ENCODE measurements at places on chromosomes 7 and 10. TPM values are rescaled to one million over a fixed set of nuclear protein-coding genes. Genes with fewer than 3 reads are reported as not detected.

GRCh38 chr7:120724955-120725354 is 133.0 kb downstream of the TSPAN12 start:
- no peak for DNase-seq

GRCh38 chr7:110371709-110372108 is 719.2 kb upstream of the LRRN3 start:
- DNase-seq, result no peak

GRCh38 chr10:7715515-7715914 is 12.4 kb downstream of the ITIH2 start:
- no peak for DNase-seq

- no peak for DNase-seq
Observed at GRCh38 chr10:82653244-82654155, 778.5 kb downstream of the NRG3 start.

LRMDA gene
- 1.7 TPM for total RNA-seq

LRGUK gene
- 1.3 TPM for total RNA-seq

ACSM6 gene
- not detected for total RNA-seq

NOS3 gene
- total RNA-seq, result 2.5 TPM

Data from endodermal cell (in vitro differentiated cells).